Right atrium auricular region (tissue), 2 donors: ENCODE measurements at places on chromosomes 16 and 17. TPM values are rescaled to one million over a fixed set of nuclear protein-coding genes. Genes with fewer than 3 reads are reported as not detected.

DNA sequence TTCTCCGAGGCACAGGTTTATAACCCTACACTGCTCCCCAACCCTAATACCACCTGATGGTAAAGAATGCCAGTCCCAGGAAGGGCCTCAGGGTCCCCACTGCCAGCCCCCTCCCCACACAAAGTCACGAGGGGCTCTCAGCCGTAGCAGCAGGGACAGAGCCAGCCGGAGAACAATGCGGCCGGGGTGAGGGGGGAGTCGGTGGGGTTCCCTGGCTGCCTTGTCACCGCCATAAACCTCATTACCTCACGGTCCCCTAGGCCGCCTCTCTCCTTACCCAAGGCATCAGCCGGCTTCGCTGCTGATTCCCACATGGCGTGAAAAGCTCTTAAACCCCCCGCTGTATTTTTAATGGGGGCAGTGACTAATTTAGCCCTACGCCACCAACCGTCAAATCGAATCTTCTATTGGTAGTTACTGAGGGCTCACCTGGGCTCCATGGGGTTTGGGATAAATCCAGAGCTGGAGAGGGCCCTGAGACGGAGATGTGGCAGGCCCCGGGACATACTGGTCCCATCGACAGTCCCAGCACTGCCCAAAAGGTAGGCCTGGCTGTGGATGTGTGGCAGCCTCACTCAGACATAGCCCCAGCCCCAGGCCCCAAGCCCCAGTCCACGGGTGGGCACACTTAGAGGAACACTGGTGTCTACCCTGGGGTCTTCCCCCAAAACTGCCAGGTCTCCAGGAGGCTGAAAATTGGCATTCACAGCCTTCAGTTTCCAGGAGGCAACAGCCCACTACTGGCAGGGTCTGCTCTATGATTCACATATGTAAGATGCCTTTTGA is 115.3 kb downstream of the C16orf78 start:
- DNase-seq, result no peak
- H3K4me1 ChIP-seq, result no peaks in the 10 kb centered on the region
- no peaks in the 10 kb centered on the region for H3K36me3 ChIP-seq
- no peak overlapping the region for H3K4me3 ChIP-seq

GRCh38 chr17:73910206-73910605 is 266.0 kb upstream of the SDK2 start:
- no peaks in the 10 kb centered on the region for H3K36me3 ChIP-seq
- H3K4me1 ChIP-seq, result no peaks in the 10 kb centered on the region
- no peaks in the 10 kb centered on the region for H3K27me3 ChIP-seq
- H3K27ac ChIP-seq, result no peak overlapping the region
- DNase-seq, result peak; percentile 16

- no peaks in the 10 kb centered on the region for H3K27me3 ChIP-seq
- no peaks in the 10 kb centered on the region for H3K36me3 ChIP-seq
- H3K27ac ChIP-seq, result peak overlapping the region; percentile 5
- H3K4me1 ChIP-seq, result no peaks in the 10 kb centered on the region
- H3K4me3 ChIP-seq, result no peak overlapping the region
These were observed 11.9 kb downstream of the FOXK2 start for GRCh38 chr17:82531431-82531881.

DNA sequence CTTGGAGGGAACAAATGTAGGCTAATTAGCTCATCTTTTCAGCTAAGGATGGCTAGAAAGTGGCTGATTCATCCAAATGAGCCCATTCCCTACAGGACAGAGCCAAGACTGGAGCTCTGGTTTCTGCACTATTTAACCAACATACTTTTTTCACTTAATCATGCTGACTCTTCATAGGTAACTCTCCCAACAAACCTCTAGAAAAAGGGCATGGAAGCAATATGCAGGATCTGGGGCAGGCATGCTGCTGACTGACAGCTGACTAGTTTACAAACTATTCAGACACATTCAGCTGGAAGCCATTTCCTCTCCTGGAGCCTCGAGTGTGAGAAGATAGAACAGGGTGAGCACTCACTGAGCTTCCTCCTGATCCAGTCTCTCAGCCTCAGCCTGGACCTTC is 6.2 kb downstream of the BECN1 start:
- no peak for DNase-seq
- no peak overlapping the region for H3K27ac ChIP-seq
- no peaks in the 10 kb centered on the region for H3K4me1 ChIP-seq
- H3K4me3 ChIP-seq, result no peak overlapping the region
- H3K27me3 ChIP-seq, result no peaks in the 10 kb centered on the region
- H3K36me3 ChIP-seq, result peaks cover 83% of the 10 kb centered on the region

DNA sequence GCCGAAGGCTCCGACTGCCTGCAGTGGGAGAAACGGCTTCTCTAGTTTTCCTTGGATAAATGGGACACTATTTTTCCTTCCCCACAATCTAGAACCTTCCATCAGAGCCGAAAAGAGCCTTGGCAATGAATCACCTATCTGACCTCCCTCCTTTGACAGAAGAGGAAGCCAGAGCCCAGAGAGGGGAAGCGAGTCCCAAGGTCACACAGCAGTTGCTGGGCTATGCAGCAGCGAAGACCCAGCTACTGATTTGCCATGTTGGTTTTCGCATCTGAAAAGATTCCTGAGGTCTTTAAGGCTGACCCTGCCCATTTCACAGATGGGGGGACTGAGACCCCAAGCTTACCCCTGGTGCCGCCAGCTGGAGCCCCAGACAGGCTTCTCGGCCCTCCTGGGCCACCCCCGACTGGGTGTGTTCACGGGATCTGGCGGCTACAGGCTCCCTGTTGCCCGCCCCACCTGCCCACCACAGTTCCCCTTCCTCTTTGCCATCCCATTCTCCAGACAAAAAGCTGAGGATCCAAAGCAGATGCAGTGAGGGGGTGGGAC is 45.9 kb downstream of the RAI1 start:
- DNase-seq, result no peak
- no peaks in the 10 kb centered on the region for H3K36me3 ChIP-seq
- H3K27me3 ChIP-seq, result no peaks in the 10 kb centered on the region
- no peak overlapping the region for H3K4me3 ChIP-seq

DNA sequence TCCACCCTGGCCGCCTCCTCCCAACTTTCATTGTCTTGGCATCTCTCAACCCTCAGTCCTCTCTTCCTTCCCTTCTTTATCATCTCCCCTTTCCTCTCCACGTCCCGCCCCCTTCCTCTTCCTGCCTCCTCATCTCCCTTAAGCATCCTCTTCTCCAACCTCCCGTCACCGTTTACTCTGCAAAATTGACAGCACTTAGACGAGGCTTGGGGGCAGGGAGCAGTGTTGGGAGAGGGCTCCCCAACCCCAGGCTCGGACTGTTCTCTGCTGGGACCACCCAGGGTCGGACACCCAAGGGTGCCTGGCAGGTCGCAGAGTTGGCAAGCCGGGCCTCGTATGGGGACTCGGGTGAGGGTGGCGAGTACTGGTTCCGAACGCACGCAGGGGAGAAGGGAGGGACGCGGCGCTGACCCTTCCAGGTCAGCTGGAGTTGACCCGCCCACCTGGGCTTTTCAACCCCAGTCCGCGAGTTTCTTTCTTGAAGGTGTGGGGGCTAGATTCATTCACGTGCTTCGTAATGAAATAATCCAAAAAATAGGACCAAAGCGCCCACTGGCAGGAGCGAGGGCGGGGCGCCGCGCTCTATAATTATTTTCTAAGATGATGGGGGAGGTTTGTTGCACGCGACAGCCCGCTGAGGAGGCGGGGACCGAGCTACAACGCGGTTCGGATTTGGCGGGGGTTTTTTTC is 775 bp upstream of the PAGR1 start:
- H3K4me3 ChIP-seq, result peak overlapping the region; percentile 65
- no peak for DNase-seq
- H3K27me3 ChIP-seq, result no peaks in the 10 kb centered on the region
- peaks cover 10% of the 10 kb centered on the region for H3K36me3 ChIP-seq
- H3K4me1 ChIP-seq, result no peaks in the 10 kb centered on the region

- H3K4me1 ChIP-seq, result no peaks in the 10 kb centered on the region
- no peak overlapping the region for H3K4me3 ChIP-seq
- no peak for DNase-seq
- no peaks in the 10 kb centered on the region for H3K27me3 ChIP-seq
These were observed 45.3 kb downstream of the RPH3AL start for GRCh38 chr17:307295-307691.

DNA sequence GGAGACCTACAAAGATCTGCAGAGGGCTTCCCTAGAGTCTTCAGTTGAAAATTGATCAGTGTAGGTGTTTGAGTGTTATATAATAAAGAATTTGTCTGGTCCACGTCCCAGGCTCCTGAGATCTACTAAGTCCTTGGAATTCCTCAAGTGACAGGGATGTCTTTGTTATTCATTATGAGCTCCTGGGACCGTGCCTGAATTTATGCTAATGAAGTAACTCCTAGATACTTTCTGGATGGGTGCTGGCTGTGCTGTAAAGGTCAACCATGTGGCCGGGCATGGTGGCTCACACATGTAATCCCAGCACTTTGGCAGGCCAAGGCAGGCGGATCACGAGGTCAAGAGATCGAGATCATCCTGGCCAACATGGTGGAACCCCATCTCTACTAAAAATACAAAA is 43.7 kb downstream of the CDC27 start:
- H3K27me3 ChIP-seq, result no peaks in the 10 kb centered on the region
- H3K36me3 ChIP-seq, result peaks cover 65% of the 10 kb centered on the region
- H3K4me1 ChIP-seq, result no peaks in the 10 kb centered on the region
- no peak overlapping the region for H3K27ac ChIP-seq
- no peak overlapping the region for H3K4me3 ChIP-seq
- no peak for DNase-seq

GRCh38 chr17:76383546-76384221 is 725 bp upstream of the SPHK1 start:
- H3K4me3 ChIP-seq, result peak overlapping the region; percentile 58
- H3K27ac ChIP-seq, result peak overlapping the region; percentile 94
- no peak for DNase-seq
- H3K27me3 ChIP-seq, result no peaks in the 10 kb centered on the region

GRCh38 chr16:66175058-66175457 is 191.4 kb upstream of the CDH5 start:
- no peak overlapping the region for H3K4me3 ChIP-seq
- no peaks in the 10 kb centered on the region for H3K27me3 ChIP-seq
- no peak overlapping the region for H3K27ac ChIP-seq

DNA sequence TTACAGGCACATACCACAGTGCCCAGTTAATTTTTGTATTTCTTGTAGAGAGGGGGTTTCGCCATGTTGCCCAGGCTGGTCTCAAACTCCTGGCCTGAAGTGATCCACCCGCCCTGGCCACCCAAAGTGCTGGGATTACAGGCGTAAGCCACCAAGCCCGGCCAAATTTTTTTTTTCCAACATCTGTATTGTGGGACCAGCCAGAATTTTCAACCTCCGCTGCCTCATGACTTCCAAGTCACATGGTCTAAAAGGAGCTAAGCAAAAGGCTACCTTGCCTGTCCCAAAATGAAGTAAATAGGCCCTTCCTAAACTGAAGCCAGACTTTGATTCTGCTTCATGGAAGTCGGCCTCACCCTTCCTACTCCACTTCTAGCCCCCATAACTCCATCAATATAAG is 4.2 kb upstream of the SPAG7 start:
- H3K4me1 ChIP-seq, result no peaks in the 10 kb centered on the region
- H3K4me3 ChIP-seq, result no peak overlapping the region
- no peak for DNase-seq
- peak overlapping the region; percentile 71 for H3K27ac ChIP-seq

DNA sequence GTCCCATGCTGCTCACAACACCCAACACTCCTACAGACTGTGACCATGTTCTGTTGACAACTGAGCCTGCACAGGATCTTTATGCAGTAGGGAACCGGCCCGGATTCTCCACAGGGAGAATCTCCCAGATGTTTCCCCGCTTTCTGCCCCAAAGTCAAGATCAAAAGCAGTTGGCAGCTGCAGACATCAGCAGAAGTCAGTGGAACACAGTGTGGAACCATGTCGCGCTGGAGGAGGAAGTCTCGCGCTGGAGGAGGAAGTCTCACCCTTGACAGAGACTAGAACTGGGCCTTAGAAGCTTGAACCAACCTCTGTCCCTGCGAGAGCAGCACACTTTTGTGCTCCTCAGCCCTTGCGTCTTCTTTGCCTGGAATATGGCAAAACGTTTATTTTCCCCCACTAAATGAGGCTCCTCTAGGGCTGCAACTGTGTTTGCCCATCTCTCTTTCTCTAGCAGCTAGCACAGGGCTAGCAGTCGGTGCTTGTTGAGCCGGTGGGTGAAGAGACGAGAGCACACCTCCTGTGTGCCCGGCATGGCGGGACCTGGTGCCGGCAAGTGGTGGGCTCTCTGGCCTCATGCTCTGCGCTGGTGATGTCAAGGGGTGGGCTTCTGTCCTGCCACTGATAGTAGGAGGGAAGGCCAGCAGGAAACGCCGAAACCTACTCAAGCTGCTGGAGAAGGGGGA is 2.1 kb upstream of the MRC2 start:
- no peak overlapping the region for H3K4me3 ChIP-seq
- no peak for DNase-seq
- H3K36me3 ChIP-seq, result no peaks in the 10 kb centered on the region
- H3K27ac ChIP-seq, result no peak overlapping the region
- H3K27me3 ChIP-seq, result no peaks in the 10 kb centered on the region

DNA sequence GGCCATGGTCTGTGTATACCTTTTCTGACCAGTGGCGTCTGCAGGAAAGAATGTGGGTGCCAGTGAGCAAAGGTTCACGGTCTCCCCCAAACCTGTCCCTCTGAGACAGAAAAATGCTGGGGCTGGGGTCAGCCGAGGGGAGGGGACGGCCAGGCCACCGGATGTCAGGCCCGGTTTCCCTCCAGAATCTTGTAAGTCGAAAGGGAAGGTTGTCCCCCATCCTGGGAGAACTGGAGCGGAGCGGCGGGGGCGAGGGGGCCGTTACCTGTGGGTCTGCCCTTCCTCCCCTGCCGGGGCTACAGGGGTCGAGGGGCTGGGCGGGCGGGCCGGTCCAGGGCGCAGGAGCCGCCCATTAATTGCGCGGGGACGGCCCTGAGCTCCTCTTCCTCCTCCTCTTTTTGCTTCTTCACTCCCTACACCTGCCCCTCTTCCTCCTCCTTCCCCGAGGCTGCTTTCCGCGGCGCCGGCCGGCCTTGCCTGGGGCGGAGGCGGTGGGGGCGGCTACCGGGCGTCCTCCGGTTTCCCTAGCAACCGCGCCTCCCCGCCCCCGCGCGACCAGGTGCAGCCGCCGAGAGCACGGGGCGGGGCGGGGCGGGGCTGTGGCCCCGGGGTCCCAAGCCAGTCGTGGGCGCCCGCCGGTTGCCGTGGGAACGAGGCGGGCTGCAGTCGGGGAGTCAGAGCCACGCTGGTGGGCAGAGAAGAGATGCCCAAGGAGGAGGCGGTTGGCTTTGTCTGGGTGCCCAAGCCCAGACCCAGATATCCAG is at the start of gene MARCHF10:
Gene MARCHF10, minus strand, starts transcription at position 503 of the 764 bp plus-strand sequence. CDS start 6,579 bp downstream, outside the sequence.
- no peaks in the 10 kb centered on the region for H3K27me3 ChIP-seq
- DNase-seq, result peak; percentile 30
- H3K4me3 ChIP-seq, result peak within 1 kb of the TSS; percentile 36
- no peak within 1 kb of the TSS for H3K27ac ChIP-seq
- H3K36me3 ChIP-seq, result no peaks in the 10 kb centered on the region

- peaks cover 58% of the 10 kb centered on the region for H3K36me3 ChIP-seq
- H3K4me1 ChIP-seq, result peaks cover 13% of the 10 kb centered on the region
- DNase-seq, result peak; percentile 86
- H3K27ac ChIP-seq, result peak overlapping the region; percentile 60
These were observed 47.5 kb downstream of the ADCY7 start for GRCh38 chr16:50313596-50314478.

GRCh38 chr17:19796457-19796856 is 48.4 kb upstream of the ALDH3A1 start:
- H3K27me3 ChIP-seq, result no peaks in the 10 kb centered on the region
- no peak overlapping the region for H3K27ac ChIP-seq
- H3K4me3 ChIP-seq, result no peak overlapping the region
- no peak for DNase-seq

The DCAF7 gene
- 31.8 TPM for total RNA-seq

The BAHCC1 gene
- 5.8 TPM for total RNA-seq

The DPEP3 gene
- total RNA-seq, result not detected

The KCNH4 gene
- total RNA-seq, result 0.35 TPM

The DERL2 gene
- total RNA-seq, result 10.9 TPM

The TPSG1 gene
- total RNA-seq, result not detected

The KRTAP9-2 gene
- not detected for total RNA-seq

The SYCE1L gene
- 1.8 TPM for total RNA-seq

The LITAFD gene
- total RNA-seq, result not detected

The ZPBP2 gene
- total RNA-seq, result not detected
